ENCODE measurements at places on chromosomes 3 and 15.
A peak's percentile ranks its signal among the peaks of the same experiment; 100 is the strongest.

GRCh38 chr3:38497031-38497430, 891 bp downstream of the EXOG start:
- DNase-seq = no peak

DNA sequence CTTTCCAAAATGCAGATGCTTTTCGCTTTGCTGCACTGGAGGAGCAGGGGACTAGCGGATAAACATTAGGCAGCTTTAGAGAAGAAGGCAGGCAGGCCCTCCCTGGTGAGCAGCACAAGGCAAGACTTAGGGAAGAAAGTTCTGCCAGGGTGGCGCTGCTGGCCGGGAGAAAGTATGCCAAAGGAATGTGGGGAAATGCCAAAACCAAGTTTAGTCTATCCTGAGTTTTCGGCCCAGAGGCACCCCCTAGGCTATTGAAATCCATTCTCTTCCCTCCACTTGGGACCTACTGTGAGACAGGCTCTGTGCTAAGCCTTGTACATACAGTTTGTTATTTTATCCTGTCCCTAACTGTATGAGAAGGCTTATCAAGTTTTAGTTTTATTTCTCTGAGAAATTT, 9.2 kb downstream of the SHC4 start:
- DNase-seq = no peak

- no peak for DNase-seq
Measured at GRCh38 chr3:147398813-147399534, 7.4 kb downstream of the ZIC4 start.

- no peak for DNase-seq
Measured at GRCh38 chr15:70311821-70312220, 214.1 kb upstream of the TLE3 start.

DNA sequence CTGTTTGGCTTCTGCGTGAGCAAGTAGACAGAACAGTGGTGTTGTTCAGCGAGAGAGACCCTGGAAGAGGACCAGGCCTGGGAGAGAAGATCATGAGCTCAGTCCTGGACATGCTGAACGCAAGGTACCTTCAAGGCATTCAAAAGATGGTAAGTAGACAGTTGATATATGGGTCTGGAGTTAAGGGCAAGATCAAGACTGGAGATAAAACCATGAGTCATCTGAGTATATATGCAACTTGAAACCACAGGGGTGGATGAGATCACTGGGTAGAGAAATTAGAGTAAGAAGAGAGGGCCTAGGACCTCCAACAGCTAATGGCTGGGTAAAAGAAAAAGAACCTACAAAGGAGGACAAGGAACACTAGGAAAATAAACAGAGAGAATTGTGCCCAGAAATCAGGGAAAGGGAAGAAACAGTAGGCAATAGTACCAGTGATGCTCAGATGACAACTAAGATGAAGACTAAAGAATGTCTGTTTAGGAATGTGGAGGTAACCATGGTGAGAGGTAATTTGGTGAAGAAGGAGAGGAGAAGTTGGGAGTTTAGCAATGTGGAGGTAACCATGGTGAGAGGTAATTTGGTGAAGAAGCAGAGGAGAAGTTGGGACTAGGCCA, 343.2 kb upstream of the ADAMTS9 start:
- DNase-seq = no peak

DNA sequence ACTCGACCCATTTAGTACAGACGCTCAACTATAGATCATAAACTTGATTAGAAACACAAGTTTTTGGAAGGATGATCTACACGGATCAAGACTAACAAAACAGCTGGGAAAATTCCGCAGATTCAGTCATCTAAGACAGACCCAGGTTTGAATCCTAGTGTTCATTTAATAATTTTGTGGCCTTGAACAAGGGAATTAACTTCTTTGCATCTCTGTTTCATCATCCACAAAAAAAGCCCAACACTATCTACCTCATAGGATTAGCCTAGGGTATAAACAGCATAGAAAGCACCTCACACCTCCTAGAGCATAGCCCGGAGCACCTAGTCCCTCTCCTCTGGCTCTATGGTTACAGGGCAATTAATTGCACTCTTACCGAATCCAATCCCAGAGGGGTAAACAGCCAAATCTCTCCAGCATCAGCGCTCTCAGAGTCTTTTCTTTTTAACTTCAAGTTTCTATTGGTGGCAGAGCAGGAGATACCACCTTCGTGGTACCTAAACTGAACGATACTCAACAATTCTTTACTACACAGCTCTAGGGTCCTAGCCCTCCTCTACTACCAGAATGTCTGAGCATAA, 3.5 kb downstream of the TBL1XR1 start:
- no peak for DNase-seq

- no peak for DNase-seq
Measured at GRCh38 chr15:47439146-47440111, 277.9 kb upstream of the SEMA6D start.

- DNase-seq = peak; percentile 20
Measured at GRCh38 chr15:39171944-39172368, 408.9 kb upstream of the THBS1 start.

- no peak for DNase-seq
Measured at GRCh38 chr3:146577662-146578061, 27.5 kb downstream of the PLSCR5 start.

All from NCI-H748 treated with DMSO at 0.1 percent for 48 hours (cell line).